ENCODE measurements at places on chromosomes 6 and 20.

GRCh38 chr20:6711951-6712649 lies 55.4 kb upstream of the BMP2 start:
- DNase-seq = no peak

DNA sequence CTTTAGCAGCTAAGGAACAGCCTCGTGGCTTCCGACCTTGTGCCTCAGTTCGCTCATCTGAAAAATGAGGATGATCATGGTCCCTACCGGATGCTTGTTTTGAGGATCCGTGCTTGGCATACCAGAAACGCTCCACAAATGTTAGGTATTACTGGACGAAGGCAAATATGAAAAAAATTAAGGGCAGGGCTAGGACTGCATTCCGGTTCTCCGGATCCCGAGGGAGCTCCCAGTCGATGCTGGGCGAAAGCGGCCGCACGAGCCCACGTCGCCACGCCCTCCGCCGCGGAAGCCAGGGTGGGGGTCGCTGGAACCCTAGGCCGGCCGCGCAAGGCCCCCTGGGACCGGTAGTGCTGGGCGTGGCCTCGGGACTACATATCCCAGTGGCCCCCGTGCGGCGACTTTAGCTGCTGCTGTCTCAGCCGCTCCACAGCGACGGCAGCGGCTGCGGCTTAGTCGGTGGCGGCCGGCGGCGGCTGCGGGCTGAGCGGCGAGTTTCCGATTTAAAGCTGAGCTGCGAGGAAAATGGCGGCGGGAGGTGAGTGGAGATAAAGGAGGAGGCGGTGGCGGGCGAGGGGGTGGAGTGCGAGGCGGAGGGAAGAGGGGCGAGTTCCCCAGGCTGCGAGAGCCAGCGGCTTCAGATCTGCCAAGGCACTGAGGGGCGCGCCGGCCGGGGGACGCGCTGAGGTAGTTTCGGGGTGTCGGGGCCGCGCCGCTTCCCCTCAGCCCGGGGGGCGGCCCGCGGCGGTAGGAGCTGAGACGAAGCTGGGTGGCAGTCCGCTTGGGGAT lies at the start of gene NCOA3:
NCOA3 (plus strand) TSS at position 406 of the 789 bp plus-strand sequence. CDS start 120,361 bp downstream, outside the sequence.
- DNase-seq = peak; percentile 95

- DNase-seq = no peak
These were observed 772.8 kb upstream of the DEFB115 start for GRCh38 chr20:30484749-30485070.

DNA sequence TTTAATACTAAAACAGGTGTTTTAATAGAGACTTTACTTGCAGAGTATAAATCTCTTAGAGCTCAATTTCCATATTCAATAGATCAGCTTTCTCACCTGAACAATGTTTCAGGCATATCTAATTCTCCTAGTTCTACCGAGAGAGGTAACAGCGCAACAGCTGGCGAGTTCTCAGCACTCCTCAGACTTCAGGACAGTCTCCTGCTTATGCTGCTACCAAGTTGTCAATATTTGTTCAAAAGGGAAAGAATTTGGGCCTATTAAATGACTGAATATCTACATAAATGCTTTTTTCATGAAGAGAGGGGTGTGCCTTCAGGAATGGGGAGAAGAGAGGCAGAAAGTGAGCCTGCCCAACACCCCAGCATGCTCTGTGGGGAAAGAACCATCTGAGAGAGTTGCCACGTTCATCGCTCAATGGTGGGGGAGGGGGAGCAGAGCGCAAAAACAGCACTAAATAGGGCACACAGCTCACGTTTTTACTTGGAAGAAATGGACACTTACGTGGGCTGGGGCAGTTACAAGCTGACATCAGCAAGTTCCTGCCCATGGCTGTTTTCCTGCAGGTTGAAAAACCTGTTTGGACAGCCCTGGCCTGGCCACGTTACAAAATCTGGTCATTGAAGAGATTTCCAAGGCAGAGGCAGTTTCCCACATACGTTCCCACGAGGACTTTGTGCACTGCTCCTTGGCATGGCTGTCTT lies 38.0 kb downstream of the EZR start:
- no peak for DNase-seq

DNA sequence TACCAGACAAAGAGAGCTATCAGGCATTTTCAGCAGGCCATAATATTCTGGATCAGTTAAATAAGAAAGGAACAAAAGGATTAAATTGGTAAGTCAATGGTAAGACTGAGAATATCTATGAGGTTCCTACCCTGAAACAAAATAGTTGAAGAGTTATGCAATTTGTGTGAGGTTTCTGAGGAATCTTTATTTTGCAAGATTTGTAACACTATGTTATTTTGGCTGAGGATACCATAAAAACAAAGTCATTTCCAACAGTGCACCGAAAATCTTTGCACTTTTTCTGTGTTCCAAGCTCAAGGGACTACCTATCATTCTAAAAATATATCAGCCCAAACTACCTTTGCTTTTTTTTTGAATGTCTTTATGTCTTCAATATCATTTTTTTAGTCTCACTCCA lies 383.3 kb upstream of the CITED2 start:
- DNase-seq = no peak

DNA sequence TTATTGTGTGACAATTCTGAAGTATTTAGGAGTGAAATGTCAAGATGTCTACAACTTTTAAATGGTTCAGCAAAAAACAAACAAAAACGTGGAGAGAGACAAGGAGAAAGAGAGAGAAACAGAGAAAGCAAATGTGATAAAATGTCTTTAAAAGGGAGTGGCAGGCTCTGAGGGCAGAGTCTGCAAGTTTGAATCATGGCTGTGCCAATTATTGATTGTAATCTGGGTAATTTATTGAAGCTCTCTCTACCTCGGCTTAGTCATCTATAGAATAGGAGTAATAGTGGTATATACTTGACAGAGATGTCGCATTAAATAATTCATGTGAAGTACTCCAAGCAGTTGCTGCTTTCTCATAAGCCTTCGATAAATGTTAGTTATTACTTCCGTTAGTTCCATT lies 61.3 kb upstream of the ARID1B start:
- no peak for DNase-seq

GRCh38 chr6:163941624-163941976 lies 527.1 kb downstream of the QKI start:
- no peak for DNase-seq

GRCh38 chr20:3577366-3577765 lies 85.8 kb downstream of the GFRA4 start:
- DNase-seq = no peak

DNA sequence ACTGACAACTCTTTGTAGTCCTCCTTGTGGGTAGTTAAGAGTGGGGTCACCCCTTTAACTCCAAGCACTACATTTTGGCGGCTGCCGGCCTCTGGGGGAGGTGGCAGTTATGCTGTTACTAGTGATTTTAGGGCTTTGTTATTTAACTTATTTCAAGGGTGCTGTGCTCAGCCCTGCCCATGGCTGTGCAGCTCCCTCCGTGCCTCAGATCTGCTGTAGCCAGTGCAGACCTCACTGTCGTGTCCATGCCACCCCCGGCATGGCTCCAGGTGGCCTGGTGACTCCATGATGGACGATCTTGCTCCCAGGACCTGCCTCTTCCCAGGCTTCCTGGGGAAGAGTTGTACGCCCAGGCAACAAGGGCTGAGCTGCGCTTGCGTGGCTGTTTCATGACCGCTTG lies 15.4 kb downstream of the UQCC2 start:
- DNase-seq = no peak

- no peak for DNase-seq
These were observed 61.1 kb downstream of the FAM217A start for GRCh38 chr6:4017834-4018170.

DNA sequence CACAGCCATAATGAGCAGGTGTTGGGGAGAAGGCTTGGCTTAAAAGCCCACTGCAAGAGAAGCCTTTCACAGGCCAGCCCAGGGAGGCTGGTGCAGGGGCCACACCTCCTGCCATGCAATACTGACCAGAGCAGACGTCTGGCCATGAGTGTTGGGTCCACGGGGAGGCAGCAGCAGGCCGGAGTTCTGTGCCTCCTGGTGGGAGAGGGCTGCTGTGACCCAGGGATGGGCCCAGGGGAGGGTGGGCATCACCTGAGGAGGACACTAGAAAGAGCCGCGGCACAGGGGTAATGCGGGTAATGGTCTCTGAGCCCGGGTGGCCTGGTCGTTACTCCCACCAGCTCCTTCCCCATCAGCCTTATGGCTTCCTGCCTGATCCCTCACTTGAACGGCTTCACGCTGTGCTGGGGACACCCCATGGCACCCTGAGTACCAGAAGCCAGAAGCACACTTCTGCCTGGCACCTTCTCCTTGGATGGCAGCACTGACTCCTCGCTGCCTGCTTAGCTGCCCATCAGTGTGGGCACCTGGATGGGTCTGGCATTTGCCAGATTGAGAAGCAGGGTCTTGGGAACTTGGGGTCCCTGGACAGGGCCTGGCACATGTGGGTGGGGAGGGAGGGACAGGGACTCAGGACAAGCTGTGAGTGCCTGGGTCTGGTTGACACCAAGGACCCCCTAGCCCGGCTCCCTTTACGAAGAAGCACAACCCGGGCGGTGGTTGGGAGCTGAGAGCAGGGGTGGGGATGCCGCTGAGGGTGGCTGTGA lies 108.8 kb downstream of the ASXL1 start:
- DNase-seq = no peak

- no peak for DNase-seq
These were observed 10.7 kb downstream of the SLC22A1 start for GRCh38 chr6:160132297-160132637.

- no peak for DNase-seq
These were observed 20.4 kb downstream of the AKAP12 start for GRCh38 chr6:151260205-151260604.

GRCh38 chr20:49594143-49594930 lies 26.4 kb upstream of the PTGIS start:
- DNase-seq = peak; percentile 48

- DNase-seq = no peak
These were observed 419.2 kb upstream of the MMS22L start for GRCh38 chr6:97702248-97702647.

DNA sequence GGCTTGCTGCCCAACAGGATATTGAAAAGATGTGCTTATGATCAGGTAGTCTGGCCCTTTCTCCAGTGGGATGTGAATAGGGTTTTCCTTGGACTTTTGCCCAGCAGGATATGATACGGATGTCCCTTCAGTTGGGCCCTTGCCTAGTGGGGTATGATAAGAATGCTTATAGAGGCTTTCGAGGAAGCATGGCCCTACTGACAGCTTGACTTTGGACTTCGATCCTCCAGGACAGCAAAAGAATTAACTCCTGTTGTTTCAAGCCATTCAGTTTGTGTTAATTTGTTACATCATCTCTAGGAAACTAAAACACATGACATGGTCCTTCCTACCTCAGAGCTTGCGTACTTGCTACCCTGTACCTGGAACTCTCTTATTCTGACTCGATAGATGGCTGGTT lies 9.7 kb upstream of the ZNF334 start:
- no peak for DNase-seq

DNA sequence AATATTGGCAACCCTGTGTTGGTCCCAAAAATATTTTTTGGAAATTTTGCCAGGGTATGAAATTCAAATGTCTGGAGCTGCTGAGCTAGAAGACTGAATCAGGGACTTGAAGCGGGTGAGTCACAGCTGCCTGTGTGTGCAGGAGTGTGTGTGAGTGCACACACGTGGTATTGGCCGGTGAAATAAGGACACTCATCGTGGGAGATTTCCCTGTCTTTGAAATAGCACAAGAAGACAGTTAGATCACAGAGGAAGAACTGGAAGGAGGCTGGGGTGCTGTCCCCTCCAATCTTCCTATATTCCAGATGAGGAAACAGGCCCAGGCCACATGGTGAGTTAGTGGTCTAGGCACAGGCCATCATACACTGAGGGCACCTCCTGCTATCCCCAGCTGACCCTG lies 123.8 kb upstream of the MLN start:
- DNase-seq = no peak

DNA sequence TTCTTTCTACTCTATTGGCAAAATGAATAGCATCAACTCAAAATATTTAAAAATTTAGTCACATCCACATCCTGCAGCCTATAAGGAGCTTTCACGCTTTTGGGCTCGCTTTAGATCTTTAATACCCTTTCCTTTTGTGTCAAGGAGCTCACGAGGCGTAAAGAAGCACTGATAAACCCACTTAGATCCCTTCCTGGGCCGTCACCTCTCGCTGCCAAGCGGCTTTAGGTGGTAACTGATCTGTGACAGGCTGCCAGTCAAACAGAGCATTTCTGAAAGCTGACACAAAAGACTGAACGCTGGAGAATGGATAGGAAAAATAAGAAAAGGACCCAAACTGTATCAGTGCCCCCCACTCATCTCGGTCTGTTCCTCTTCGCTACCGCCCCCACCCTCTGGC lies 385.7 kb upstream of the MMS22L start:
- no peak for DNase-seq

- DNase-seq = no peak
These were observed 10.1 kb upstream of the SSR1 start for GRCh38 chr6:7323074-7323473.

DNA sequence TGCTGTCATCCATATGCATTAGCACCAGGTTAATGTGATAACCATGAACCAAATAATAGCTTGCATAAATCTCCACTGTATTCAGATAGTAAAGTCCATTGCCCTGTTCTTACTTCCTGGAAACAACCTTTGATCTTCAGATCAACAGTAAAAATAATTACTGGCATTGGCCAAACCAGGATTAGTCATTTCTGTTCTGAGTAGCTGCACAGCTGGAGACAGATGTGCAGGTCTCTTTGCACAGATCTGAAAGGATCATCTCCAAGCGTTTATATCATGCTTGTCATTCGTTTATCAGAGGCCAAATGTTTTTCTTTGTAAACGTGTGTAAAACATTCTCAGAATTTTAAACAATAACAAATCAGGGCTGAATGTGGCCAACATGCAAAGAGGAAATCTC lies 134.4 kb upstream of the HMGCLL1 start:
- no peak for DNase-seq

DNA sequence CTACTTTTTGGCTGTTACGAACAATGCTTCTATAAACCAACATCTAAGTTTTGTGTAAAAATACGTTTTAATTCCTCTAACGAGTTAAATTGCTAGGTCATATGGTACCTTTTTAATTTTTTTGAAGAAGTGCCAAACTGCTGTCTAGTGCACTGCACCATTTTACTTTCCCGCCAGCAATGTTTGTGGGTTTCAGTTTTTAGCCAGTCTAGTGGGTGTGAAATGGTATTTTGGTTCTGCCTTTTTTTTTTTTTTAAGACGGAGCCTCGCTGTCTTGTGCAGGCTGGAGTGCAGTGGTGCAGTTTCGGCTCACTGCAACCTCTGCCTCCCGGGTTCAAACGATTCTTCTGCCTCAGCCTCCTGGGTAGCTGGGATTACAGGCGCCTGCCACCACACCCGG lies 34.1 kb upstream of the BAG2 start:
- DNase-seq = no peak

GRCh38 chr20:18981962-18982539 lies 168.5 kb downstream of the SCP2D1 start:
- no peak for DNase-seq

GRCh38 chr20:41005361-41005729 lies 23.3 kb upstream of the TOP1 start:
- DNase-seq = peak; percentile 90

DNA sequence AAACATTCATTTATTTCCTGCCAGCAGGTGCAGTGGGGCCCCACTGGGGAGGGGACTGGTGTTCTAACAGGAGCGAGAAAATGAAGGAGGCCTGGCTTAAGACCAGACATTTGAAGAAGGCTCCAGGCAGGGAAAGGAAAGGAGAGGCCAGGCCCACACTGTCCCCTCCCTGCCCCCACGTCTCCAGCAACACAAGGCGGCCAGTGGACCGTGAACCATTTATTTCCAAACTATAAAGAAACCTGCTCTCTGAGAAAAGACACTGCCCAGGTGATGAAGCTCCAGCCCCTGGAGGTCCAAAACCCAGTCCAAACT lies 41.4 kb upstream of the CDH22 start:
- DNase-seq = no peak

- DNase-seq = no peak
These were observed 249.2 kb downstream of the FARS2 start for GRCh38 chr6:5510331-5511133.

Measured in heart right ventricle (tissue), 16 donors.